ENCODE measurements at places on chromosomes 3 and 15. TPM values are rescaled to one million over a fixed set of nuclear protein-coding genes. Genes with fewer than 3 reads are reported as not detected.

Gene ZNF717
- total RNA-seq = 12.8 TPM

Gene GOLGA8M
- not detected for total RNA-seq

Gene HRG
- not detected for total RNA-seq

Gene P2RY1
- 21.1 TPM for total RNA-seq

Gene THAP10
- total RNA-seq = 0.64 TPM

Gene SLCO2A1
- total RNA-seq = not detected

Gene TNFSF10
- total RNA-seq = 30.5 TPM

Gene CTXN2
- not detected for total RNA-seq

Gene ROPN1
- total RNA-seq = not detected

Gene DVL3
- 29.2 TPM for total RNA-seq

Gene ARF4
- total RNA-seq = 130 TPM

Gene CHST2
- total RNA-seq = 2.1 TPM

Gene GOLGA6D
- total RNA-seq = not detected

Gene CCDC39
- not detected for total RNA-seq

Gene ADGRG7
- not detected for total RNA-seq

Gene PARP14
- total RNA-seq = 18.8 TPM

Gene HHLA2
- not detected for total RNA-seq

Gene ISLR
- not detected for total RNA-seq

Data from tracheal epithelial cell (primary cell).